ENCODE measurements at places on chromosomes 2 and 18.

- DNase-seq = no peak
Observed at GRCh38 chr2:101879466-101879865, 112.3 kb upstream of the IL1R2 start.

- DNase-seq = no peak
Observed at GRCh38 chr2:46096260-46096659, 200.9 kb upstream of the EPAS1 start.

DNA sequence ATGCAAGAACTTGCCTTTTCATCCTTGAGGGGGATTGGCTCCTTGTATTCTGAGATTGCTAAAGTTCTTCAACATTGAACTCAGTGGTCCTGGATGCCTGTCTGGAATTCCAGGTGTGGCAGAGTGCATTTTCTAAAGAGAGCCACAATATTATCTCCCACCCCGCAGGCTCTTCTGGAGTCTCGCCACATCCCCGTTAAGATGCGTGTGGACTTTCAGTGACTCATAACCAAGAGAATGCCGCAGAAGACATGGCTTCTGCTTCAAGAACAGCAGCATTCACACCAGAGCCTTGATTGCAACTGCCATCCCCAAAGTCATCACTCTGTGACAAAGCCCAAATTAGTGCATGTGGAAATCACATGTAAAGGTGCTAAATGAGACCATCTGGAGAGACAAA, 142.7 kb downstream of the CDH20 start:
- no peak for DNase-seq

GRCh38 chr18:58382446-58382845, 246.4 kb downstream of the ALPK2 start:
- DNase-seq = no peak

GRCh38 chr2:26430826-26431225, 29.1 kb downstream of the DRC1 start:
- DNase-seq = no peak

DNA sequence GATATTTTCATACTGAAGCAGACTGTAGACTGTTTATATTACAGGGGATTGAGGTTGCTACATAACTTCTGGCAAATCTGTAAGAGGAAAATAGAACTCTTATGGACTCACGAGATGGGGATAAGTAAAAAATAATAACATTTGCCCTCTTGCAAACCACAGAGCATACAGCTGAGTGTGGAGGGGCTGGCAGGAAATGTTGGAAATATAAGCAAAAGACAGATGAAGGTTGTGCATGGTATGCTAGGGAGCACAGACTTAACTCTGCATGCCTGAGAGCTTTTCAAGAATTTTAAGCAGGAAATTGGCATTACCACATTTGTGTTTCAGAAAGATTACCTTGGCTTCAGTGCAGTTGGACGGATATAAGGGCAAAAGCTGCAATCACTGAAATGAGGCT, 411.1 kb downstream of the RAD51AP2 start:
- DNase-seq = no peak

DNA sequence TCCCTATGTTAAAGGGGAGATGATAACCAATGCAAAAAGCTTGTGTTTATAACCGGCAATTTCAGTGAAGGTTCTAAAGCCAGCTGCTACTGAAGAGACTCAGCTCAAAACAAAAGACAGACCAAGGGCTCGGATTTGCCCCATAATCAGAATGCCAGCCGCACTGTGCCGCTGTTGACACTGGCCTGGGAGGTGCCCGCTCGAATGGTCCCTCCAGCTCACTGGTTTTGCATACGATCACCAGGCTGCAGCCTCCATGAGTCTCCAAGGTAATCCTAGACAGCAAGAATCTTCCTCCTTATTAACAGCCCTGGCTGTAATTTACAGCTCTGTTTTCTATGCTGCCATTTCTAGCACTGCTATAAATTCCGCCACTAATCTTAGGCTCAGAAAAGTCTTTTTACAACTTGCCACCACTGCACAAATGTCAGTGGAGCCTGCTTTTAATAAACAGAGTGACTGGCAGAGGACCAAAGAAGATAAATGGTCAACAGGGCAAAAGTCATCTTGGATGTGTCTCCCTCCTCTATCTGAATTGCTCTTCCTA, 155.7 kb upstream of the SH3BP4 start:
- DNase-seq = no peak

DNA sequence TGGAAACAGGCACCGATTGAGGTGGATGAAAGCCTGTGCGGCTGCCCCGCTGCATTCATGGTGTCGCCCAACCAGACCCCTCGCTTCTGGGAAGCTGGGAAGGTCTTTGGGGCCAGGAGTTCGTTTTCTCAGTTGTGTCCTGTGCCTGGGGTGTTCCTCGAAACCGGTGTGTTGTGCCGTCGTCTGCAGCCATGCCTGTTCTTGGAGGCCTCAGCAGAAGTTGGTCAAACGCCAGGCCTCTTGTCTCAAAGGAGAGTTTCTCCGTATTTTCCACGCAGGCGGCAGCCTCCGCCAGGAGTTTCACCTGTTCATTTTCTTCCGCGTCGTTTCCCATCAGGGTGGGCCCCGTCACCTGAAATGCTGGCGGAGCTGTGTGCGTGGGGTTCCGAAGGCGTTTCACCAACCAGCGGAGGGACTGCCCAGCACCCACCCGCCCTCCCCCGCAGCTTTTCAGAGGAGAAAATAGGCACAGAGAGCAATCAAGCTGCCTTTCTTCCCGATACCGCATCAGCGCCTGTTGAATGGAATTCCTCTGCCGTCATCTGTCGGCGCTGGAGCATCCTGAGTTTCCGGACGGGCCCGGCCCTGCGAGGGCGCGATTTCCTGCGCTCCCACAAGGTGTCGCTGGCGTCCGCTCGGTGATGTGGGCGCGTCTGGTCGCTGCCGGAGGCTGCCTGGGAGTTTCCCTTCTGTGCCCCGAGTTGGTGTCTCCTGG, 17.0 kb upstream of the NFATC1 start:
- DNase-seq = peak; percentile 67

DNA sequence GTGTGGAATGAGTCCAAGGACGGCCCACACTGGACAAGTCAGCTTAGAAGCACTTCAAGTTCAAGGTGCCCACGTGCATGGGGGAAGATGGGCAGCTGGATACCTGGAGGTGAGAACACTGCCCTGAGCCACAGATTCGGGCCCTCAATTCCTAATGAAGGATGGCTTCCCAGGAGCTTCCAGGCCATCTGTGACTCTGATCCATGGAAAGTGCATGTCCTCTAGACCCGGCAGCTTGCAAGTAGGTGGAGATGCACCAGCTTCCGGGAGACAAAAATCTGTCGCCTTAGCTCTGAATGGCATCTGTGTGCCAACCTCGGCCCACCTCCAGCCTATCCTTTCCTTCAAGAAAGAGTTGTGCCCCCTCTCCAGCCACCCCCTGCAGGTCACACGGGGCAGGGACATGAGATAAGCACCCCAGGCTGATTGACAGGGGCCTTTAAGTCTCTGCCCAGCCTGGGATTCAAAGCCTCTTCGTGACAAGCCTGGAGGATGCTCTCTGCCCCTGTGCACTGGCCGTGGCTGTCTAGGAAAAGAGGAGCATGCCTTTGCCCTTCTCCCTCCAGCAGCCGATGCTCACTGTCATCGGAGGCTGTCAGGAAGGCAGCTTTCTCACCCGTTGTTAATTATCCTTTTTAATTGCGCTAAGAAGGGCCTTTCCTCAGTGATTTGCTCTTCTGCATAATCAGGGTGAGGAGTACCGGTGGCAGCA, 65.5 kb downstream of the BIN1 start:
- DNase-seq = no peak

DNA sequence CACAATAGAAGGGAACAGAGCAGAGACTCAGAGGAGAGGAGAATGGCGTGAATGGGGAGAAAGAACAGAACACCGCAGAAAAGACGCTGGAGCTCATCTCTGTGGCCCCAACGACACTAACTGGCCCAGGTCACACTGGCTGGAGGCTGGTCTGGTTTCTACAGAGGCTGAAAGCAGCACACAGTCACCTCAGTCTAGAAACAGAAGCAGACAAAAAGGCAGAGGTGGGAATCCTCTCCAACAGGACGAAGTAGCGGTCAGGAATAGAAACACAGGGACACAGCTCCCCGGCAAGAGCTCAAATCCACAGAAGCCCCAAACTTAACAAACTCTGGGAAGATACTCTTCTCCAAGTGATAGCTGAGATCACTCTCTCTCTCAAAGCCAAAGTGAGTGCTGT, 9.2 kb downstream of the SLC66A2 start:
- DNase-seq = no peak

- DNase-seq = no peak
Observed at GRCh38 chr2:227577555-227577954, 21.1 kb upstream of the SCYGR2 start.

DNA sequence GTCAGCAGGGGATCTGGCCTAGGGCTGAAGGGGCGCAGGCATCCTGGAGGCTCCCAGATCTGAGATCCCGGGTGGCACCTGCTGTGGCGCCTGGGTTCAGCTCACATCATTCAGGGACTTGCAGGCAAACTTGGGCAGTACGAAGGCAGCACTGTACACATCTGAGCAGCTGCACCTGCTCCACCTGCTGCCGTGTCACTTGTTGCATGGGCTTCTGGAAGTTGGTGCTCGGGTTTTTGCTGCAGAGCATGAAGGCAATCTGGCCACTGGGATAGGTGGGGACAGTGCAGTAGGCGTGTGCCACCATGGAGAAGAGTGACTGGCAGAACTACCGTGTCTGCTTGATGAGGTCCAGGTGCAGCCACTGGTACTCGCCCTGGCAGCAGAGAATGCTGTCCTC, 48.6 kb downstream of the UGGT1 start:
- DNase-seq = no peak

DNA sequence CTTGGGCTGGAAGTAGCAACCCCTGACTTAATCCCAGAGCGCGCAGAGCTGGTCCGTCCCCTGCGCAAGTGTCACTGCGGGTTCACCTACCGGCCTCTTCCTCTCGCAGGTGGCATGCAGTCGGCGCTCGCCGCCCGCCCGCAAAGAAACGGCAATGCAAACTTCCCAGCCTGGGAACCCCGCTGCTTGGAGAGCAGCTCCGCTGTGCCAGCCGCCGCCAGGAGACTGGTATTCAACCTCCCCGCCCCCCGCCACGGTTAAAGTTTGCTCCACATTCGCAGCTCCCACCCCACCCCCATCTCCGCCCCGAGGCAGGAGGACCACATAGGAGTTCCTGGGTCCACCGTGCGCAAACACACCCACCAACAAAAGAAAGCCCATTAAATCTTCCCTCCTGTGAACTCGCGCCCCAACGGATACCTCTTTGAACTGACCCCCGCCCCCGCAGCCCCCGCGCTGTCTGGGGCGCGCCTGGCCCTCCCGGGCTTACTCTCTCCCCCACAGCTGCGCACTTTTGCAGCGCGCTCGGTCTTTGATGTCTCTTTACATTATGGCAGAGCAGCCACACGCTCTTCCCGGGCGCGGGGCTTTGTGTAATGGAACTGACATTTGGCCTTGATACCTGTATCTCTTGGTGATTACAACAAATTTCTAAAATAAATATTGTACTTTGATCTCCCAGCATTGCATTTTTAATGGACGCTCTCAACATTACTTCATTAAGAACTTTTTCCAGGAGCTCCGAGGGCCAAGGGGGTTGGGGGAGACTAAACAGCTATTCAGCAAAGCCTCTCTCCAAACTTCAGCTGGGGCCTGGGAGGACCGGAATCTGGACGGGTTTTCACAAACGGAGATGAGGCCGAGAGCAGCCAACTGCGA, 3.1 kb upstream of the SP5 start:
- no peak for DNase-seq

DNA sequence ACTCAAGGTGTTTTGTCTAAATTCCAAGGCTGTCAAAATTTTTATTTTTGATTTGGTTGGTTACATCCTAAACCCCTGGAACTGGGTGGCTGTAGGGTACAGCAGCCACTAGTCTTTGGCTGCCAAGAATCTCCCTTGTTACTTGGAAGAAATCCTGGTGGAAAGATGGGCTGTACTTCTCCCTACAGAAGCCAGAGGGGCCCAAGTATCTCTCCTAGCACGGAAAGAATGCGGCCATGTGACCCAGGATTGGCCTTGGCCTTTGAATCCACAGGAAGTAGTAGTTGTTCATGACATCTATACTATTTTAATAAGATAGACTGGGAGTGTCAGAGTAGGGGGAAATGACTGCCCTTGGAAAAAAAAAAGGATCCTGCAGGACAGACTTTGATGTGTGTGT, 54.4 kb upstream of the MYO3B start:
- DNase-seq = no peak

DNA sequence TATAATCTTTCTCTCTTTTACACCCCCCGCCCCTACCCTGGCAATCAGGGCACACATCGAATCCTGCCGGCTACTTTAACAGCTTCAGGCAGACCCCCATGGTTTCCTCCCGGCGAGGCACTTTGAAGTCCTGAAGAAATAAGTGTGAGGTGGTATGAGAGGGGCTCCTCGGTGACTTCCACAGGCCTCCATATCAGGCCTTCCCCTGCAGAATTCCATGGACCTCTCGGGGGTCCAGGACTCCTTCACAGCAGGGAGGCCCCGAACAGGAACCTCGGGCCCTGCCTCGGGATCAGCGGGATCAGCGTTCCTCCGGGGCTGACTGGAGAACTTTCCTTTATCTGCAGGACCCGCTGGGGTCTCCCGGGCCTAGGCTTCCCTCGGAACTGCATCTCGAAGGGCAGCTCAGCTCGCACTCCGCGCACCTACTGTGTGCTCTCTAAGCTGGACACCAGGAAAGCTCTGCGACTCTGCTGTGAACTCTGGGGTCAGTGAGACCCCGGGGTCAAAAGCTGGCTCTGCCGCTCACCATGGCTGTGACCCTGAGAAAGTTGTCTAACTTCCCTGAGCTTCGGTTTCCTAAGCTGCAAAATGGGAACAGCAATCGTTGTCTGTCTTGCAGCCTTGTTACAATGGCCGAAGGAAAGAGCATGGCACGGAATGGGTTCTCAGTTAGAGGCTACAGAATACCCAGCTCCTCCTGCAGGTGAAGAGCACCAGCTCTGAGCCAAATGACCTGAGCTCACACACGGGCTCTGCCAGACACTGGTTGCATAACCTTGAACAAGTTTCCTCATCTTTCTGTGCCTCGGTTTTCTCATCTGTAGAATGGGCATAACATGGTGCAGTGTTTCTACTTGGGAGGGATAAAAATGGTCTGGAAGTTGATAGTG, 97.4 kb upstream of the ID2 start:
- no peak for DNase-seq

DNA sequence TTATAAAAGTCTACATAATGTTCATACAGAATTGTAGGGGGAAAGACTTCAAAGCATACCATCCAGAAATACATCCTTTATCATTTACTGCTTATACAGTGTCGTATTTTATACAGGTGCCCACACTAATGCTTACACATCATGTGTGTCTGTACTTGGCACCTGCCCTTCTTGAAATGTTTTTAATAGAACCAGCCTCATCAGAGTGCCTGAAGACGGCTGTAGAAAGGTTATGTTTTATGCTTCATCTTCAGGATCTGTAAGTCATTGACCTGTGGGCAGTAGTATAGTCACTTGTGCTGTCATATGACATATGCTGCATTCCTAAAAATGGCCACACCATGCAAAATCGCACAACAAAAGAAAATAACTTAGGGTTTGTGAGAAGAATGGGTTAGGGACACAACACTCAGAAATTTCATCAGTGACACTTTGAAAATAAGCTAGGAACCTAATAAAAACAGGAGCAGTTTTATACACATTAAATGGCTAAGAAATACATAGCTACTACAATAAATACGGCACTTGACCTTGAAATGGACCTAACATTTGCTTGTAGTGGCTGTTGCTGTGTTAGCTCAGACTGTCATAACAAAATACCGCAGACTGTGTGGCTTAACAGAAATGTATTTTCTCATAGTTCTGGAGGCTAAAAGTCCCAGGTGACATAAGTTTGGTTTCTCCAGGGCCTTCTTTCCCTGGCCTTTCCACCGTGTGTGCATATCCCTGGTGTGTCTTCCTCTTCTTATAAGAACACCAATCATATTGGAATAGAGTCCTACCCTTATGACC, 112.6 kb downstream of the CERS6 start:
- no peak for DNase-seq
